ENCODE measurements at places on chromosomes 1 and 21. TPM values are rescaled to one million over a fixed set of nuclear protein-coding genes. Genes with fewer than 3 reads are reported as not detected.

GRCh38 chr1:164228928-164229327 is 330.1 kb upstream of the PBX1 start:
- H3K27ac ChIP-seq: no peak overlapping the region
- no peaks in the 10 kb centered on the region for H3K36me3 ChIP-seq
- H3K27me3 ChIP-seq: no peaks in the 10 kb centered on the region

- no peak overlapping the region for H3K27ac ChIP-seq
- no peak overlapping the region for H3K4me3 ChIP-seq
- H3K36me3 ChIP-seq: no peaks in the 10 kb centered on the region
- H3K4me1 ChIP-seq: peaks cover 48% of the 10 kb centered on the region
These were observed 107.7 kb upstream of the TMPRSS2 start for GRCh38 chr21:41615613-41616012.

DNA sequence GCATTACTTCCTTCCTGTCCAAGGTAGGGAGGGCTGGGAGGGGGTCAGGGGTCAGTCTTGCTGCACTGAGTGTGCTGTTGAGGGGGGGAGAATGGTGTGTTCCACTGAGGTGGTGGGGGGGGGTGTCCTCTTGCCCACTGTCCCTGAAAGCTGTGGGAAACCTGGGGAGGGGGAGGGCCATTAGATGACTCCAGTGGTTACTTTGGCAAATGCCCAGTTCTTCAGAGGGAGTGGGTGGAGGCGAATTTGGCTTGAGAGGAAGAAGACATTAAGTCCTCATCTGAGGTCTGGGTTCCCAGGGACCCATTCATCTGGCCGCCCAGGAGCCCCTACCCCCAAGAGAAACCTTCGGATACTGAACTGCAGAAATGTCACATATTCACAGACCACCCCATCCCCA is 36.2 kb downstream of the MEF2D start:
- peak overlapping the region; percentile 85 for H3K27ac ChIP-seq
- H3K36me3 ChIP-seq: peaks cover 6% of the 10 kb centered on the region

GRCh38 chr1:199691540-199691939 is 336.0 kb upstream of the NR5A2 start:
- H3K36me3 ChIP-seq: no peaks in the 10 kb centered on the region
- no peak overlapping the region for H3K27ac ChIP-seq
- no peaks in the 10 kb centered on the region for H3K4me1 ChIP-seq
- no peaks in the 10 kb centered on the region for H3K27me3 ChIP-seq
- no peak overlapping the region for H3K4me3 ChIP-seq
- no peak for DNase-seq

DNA sequence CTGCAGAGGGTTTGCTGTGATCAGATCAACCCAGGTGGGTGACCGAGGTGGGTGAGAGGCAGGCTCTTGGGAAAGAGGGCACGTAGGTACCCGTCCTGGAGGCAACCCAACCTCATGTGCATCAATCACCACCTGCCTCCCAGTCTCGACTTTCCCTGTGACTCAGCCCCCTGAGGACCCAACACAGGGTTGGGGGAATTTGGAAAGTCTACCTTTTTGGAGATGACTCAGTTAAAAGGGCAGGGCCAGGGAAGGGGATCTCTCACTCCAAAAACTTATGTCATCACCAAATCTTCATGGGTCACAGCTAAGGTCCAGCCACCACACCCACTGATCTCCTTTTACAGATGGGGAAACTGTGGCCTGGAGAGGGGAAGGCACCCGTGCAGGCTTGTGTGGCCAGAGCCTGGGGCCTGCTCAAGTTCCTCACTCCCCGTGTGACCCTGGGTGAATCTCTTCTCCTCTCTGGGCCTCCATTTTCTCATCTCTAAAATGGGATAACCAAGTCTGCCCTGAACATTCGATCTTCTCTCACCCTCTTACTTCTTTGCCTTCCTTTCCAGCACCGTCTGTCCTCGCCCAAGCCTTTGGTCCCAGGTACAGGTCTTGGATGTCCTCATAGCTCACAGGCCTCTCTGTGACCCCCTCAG is 34.6 kb upstream of the WNT4 start:
- H3K36me3 ChIP-seq: no peaks in the 10 kb centered on the region
- H3K4me1 ChIP-seq: no peaks in the 10 kb centered on the region
- H3K27me3 ChIP-seq: peaks cover 8% of the 10 kb centered on the region
- DNase-seq: no peak

DNA sequence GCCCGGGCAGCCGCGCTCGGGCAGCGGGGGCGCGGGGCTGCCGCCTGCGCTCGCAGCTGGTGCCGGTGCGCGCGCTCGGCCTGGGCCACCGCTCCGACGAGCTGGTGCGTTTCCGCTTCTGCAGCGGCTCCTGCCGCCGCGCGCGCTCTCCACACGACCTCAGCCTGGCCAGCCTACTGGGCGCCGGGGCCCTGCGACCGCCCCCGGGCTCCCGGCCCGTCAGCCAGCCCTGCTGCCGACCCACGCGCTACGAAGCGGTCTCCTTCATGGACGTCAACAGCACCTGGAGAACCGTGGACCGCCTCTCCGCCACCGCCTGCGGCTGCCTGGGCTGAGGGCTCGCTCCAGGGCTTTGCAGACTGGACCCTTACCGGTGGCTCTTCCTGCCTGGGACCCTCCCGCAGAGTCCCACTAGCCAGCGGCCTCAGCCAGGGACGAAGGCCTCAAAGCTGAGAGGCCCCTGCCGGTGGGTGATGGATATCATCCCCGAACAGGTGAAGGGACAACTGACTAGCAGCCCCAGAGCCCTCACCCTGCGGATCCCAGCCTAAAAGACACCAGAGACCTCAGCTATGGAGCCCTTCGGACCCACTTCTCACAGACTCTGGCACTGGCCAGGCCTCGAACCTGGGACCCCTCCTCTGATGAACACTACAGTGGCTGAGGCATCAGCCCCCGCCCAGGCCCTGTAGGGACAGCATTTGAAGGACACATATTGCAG is 3.0 kb downstream of the ARTN start:
- DNase-seq: no peak
- peaks cover 23% of the 10 kb centered on the region for H3K4me1 ChIP-seq
- H3K4me3 ChIP-seq: peak overlapping the region; percentile 54
- H3K36me3 ChIP-seq: no peaks in the 10 kb centered on the region

- H3K4me1 ChIP-seq: no peaks in the 10 kb centered on the region
- no peaks in the 10 kb centered on the region for H3K36me3 ChIP-seq
- DNase-seq: no peak
These were observed 12.3 kb downstream of the IKBKE start for GRCh38 chr1:206482611-206483010.

GRCh38 chr1:206573319-206573718 is 38.9 kb downstream of the EIF2D start:
- H3K4me1 ChIP-seq: peaks cover 22% of the 10 kb centered on the region
- no peaks in the 10 kb centered on the region for H3K36me3 ChIP-seq
- no peak overlapping the region for H3K4me3 ChIP-seq
- DNase-seq: no peak
- no peak overlapping the region for H3K27ac ChIP-seq

DNA sequence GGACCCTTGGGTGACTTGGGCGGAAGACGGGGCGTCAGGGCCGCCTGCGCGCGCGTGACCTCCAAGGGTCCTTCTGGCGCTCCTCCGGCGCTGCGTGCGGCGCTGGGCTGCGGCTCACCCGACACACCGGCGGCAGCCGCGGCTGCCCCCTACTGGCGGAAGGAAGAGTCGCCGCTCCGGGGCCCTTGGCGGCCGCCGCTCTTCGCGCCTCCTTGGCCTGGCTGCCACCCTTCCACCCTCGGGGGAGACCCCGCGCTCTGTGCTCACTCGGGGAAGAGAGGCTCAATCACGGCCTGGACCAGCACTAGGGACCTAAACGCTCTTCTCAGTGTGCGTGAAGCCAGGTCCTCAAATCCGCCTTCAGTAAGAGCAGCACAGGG is 89.7 kb downstream of the DMRTA2 start:
- H3K27me3 ChIP-seq: peaks cover 25% of the 10 kb centered on the region
- no peak for DNase-seq
- H3K4me3 ChIP-seq: peak overlapping the region; percentile 34
- no peak overlapping the region for H3K27ac ChIP-seq
- H3K36me3 ChIP-seq: no peaks in the 10 kb centered on the region

Gene LHX8
- total RNA-seq: not detected

Gene ITLN2
- not detected for total RNA-seq

Gene KIF2C
- 0.63 TPM for total RNA-seq

Gene LRRC41
- total RNA-seq: 83.1 TPM

Gene OR2T29
- not detected for total RNA-seq

Gene DNM3
- 9.8 TPM for total RNA-seq

Gene UBE2U
- not detected for total RNA-seq

Gene NUCKS1
- 106 TPM for total RNA-seq

Measured in tibial nerve (tissue), 4 donors.